Stimulated activated CD4-positive, alpha-beta T cell treated with anti-CD3 and anti-CD28 coated beads, Interleukin-15, amount 100 ng/mL, for 24 hours (primary cell): ENCODE measurements at places on chromosomes 3 and 15.

GRCh38 chr15:67803996-67804843, 21.1 kb upstream of the SKOR1 start:
- no peak for DNase-seq

DNA sequence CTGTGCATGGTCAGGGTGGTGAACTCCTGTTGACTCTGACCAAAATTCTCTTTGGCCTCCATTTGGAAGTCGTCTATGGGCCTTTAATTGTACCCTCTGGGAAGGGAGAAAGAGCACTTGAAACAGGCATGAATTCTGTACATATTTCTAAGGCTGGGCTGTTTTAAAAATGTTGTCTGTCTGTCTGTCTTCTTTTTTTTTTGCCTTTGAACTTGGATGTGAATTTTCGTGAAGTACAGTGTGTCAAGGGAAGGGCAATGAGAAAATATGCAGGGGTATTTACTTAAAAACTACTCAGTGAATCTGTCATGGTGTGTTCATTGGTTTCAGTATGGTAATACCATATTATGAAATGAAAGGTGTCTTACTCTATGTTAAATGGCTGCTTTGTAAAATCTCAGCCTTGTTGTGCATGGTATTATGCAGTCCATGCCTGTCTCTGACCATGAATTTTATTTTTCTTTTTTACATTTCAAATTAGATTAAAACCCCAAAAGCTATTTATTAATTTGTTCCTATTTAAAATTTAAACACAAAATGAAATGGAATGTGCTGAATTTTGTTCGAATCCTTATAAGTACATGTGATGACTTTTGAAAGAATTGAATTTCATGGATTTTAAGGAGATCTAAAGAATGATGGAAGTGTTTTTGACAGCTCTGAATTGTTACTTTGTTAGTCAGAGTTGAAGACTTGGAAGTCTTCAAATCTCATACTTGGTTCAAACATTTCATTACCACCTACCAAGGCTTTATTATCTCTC, 51.1 kb downstream of the RARB start:
- DNase-seq, result no peak

- DNase-seq, result no peak
Measured at GRCh38 chr15:83078712-83079111, 11.7 kb upstream of the BTBD1 start.

- no peak for DNase-seq
Measured at GRCh38 chr3:141320399-141321108, 47.8 kb upstream of the ZBTB38 start.

DNA sequence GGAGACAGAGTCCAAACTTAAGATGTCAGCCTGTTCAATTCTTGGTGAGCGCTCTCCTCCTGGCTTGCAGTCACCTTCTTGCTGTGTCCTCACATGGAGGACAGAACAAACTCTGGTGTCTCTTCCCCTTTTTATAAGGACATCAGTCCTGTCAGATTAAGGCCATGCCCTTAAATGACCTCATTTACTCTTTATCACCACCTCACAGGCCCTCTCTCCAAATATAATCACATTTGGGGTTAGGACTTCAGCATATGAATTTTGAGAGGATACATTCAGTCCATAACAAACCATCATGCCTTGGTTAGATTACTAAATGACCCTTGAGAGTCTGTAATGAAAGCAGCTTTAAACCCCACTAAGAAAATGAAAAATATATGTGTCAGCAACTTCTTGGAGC, 175.2 kb downstream of the TAFA4 start:
- DNase-seq, result no peak

GRCh38 chr15:78408961-78409360, 29.1 kb upstream of the IREB2 start:
- DNase-seq, result no peak
